ENCODE measurements at places on chromosomes 13 and 19.
A peak's percentile ranks its signal among the peaks of the same experiment; 100 is the strongest.

DNA sequence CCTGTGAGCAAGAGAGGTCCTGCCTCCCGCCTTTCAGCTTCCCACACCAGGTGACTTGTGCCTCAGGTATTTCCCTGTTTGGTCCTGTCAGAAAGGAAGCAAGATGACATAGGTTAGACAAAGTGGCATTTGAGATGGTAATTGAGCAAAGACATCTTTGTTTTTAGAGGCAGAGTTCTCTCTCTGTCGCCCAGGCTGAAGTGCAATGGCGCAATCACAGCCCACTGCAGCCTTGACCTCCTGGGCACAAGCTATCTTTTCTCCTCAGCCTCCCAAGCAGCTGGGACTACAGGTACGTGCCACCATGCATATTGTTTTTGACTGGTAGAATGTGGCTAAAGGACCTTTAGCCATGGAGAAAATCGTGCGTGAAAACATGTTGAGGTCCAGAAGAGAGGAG is 339.1 kb downstream of the FGF9 start:
- DNase-seq: no peak

GRCh38 chr19:38841787-38842438 is 7.9 kb downstream of the HNRNPL start:
- DNase-seq: no peak

DNA sequence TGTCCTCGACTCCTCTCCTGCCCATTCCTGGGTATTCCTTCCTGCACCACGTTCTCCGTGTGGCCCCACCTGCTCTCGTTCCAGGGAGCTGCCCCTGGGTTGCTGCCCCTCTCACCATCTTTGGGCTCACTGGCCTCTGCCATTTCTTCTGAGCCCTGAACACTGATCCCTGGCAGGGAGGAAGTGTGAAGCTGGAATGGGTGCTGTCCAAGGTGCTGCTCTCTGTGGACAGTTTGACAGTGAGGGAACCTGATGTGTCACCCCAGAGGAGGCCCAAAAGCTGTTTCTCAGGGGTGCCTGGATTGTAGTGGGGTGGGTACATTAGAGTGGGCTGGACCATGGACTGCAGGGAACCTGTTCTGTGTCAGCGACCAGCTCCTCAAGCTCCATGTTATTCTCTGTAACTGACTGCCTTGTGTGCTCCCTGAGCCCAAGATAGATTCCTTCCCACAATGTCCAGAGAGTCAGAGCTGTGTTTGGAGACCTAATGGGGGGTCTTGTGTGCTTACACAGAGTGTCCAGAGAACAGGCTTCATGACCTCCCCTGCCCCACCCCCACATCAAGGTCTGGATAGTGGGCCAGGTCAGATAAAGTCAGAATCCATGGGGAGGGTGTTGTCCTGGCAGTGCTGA is 7.2 kb upstream of the CEACAM8 start:
- DNase-seq: peak; percentile 50

- no peak for DNase-seq
Observed at GRCh38 chr19:16013181-16013850, 63.0 kb upstream of the TPM4 start.
